ENCODE measurements at places on chromosomes 5 and 9.

- DNase-seq, result no peak
Measured at GRCh38 chr9:73146111-73146815, 5.4 kb upstream of the ANXA1 start.

DNA sequence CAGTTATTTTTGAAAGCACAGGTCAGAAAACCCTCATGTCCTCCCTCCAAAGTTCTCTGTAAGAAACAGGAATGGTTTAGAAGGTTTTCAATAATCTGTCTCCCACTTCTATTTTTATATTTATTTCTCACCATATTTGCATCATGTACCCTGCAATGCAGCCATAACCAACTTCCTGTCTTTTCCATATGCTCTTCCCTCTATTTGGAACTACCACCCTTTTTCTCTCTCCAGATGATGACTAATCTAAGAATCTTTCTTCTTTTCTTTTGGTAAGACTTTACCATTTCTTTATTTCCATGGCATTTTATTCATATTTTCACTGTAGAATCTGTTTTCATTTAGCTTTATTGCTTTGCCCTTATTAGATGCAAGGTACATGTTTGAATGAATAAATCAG lies 33.9 kb downstream of the MAN2A1 start:
- no peak for DNase-seq

DNA sequence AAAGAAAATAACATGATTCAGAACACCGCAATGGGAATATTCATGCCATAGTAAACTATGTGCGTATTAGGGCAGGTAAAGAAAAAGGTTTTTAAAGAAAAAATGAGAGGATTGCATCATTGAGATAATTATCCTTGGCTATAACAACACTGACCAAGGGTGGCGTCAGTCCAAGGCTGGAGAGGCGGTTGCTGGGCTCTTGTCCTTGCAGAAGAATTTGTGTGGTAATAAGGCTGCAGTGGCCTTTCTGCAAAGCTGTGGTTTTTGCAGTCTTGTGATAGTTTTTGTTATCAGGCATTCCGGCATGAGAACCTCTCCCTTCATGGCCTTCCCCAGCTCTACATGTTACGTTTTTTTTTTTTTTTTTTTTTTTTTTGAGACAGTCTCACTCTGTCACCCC lies 14.0 kb downstream of the BOD1 start:
- no peak for DNase-seq

- no peak for DNase-seq
Measured at GRCh38 chr5:72637058-72637457, 129.8 kb upstream of the ZNF366 start.

DNA sequence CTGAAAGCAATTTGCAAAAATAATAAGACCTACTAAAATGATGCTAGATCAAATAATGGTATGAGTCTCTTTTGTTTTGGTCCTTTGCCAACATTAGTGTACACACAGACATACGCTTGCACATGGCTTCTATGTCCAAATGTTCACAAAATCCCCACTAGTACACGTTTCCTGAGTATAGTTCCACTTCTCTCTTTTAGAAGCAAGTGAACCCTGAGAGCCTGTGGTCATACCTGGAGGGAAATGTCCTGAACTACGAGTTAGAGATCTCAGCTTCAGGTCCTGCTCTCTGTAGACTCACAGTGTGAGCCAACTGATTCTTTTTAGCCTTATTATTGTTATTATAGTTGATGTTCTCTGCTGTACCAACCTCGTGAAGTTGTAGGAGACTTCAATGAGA lies 47.3 kb upstream of the ACTBL2 start:
- DNase-seq, result no peak

- DNase-seq, result no peak
Measured at GRCh38 chr5:159903131-159903530, 13.2 kb upstream of the ADRA1B start.

- DNase-seq, result peak; percentile 5
Measured at GRCh38 chr9:134908524-134909309, 9.0 kb downstream of the FCN1 start.

DNA sequence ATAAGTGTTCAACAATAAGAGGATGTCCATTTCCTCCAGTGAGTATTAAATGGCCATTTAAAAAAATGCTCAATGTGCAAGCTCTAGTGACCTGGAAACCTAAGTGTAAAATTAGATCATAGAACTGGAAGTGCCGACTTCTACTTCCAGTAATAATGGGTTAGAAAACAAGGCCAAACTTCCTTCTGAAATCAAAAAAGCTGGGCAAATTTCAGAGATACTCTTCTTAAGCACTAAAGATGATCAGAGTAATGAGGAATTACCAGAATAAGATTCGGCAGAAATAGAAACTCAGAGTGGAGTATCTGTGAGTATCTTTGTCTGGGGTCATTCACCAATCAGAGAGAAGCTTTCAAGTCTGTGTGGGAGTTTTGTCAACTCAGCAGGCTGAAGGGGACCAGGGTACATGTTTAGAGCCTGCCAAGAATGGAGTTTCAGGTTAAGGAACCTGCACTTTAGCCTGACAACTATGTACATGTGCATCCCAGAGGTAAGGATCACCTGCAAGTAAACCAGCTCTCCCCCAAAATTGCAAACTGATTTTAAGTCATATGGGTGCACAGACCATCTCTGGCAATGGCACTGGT lies 17.1 kb downstream of the FCN2 start:
- DNase-seq, result no peak

DNA sequence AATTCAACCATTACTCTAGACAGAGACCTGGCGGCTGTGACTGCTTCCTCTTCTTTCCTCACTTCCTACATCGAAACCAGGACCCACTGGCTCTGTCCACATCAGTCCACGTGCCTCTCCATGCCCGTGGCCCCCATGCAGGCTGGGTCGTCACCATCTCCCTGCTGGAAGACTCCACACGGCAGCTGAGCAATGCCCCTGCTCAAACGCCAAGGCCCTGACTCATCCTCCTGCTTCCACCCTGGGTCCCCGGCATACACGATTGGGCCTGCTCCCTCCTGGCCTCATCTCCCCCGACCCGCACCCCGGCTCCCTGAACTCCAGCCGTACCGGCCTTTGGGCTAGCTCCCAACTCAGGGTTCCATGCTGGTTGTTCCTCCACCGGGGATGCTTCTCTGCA lies 67.2 kb upstream of the IER5L start:
- peak; percentile 17 for DNase-seq

DNA sequence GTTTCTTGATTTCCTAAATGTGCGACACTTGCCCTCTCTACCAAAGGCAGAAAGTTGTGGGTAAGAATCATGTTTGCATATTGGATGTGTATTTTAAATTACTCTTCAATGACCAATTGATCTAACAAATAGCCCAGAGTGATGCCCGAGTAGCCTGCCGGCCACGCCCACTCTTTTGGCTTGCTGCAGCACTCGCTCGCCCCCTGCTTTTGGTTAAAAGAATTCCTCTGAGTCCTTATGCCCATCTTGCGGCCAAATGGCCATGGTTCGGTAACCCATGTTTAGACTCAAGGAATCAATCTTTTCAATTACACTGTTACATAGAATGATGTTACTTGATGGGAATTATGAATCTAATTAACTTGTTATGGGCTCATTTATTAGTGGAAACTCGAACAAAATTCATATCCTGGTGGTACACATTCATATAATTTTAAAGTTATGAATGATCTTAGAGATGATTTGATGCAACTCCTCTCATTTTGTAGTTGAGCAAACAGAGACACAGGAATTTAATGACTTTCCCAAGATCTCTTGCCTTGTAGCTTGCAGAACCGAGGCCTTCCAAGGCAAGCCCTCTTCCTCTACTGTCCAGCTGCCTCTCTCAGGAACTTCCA lies 36.5 kb downstream of the PPIC start:
- no peak for DNase-seq

GRCh38 chr9:35374436-35374835 lies 115.5 kb upstream of the RUSC2 start:
- DNase-seq, result no peak

GRCh38 chr9:77237896-77238295 lies 60.6 kb downstream of the VPS13A start:
- DNase-seq, result no peak

GRCh38 chr9:5569891-5570290 lies 59.0 kb upstream of the RIC1 start:
- DNase-seq, result no peak

DNA sequence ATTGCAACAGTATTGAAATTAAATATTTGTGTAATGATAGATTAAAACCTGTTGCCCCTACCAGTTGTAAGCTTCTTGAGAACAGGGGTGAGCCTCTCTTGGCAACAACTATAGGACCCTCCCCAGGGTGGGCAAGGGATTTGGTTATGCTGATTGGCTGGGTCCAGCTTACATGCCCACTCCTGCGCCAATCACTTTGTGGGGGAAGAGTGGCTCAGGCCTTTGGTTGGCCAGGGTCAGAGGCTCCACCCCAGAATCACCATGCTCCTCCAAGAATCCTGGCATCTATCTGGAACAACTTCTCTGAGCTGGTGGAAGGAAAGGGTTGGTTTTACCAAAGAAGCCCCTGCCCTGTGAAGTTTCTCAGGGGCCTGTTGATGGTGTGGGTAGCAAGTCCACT lies 8.6 kb upstream of the PITX1 start:
- DNase-seq, result no peak

DNA sequence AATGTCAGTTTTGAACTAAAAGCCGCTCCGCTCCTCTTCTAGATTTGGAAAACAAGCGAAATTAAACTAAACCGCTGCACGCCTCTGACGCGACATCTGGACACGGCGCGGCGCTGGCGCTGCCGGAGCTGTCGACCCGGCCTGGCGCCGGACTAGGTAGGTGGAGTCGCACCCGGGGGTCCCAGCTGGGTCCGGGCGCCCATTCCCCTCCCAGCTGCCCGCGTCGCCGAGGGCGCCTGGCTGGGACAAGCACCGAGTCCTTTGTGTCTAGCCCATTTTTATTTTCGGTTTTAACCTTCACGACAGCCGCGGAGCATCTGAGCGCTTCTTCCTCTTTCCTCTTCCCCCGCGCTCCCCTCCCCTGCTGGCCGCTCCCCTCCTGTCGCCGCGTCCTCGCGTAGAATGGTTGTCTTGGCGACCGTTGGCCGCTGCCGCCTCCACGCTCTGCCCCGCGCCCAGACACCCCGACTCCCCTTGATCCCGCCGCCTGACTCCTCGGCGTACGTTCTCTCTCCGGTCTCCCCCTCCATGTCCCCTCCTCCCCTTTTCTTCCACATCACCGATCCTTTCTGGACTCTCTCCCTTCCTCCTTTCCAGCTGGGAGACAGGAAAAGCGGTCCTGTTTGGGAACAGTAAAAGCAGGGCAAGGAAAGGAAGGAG lies 545 bp downstream of the CDKN2B-AS1 start:
- DNase-seq, result peak; percentile 78

DNA sequence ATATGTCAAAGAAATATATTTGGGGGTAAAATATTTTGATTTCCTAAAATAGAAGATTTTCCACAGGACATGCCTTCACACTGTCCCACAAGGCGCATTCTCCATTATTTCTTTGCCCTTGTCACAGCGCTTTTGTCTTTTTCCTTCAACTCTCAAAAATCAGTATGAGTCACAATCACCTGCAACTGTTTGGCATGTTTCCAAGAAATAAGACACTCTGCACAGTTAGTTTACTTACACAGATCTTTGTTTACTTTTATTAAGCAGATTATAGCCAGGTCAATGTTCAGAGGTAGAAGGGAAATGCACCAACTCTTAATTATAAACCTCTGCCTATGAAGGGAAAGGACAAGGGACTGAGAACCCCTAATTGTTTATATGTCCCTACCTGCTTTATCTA lies 9.5 kb downstream of the CEMIP2 start:
- no peak for DNase-seq

DNA sequence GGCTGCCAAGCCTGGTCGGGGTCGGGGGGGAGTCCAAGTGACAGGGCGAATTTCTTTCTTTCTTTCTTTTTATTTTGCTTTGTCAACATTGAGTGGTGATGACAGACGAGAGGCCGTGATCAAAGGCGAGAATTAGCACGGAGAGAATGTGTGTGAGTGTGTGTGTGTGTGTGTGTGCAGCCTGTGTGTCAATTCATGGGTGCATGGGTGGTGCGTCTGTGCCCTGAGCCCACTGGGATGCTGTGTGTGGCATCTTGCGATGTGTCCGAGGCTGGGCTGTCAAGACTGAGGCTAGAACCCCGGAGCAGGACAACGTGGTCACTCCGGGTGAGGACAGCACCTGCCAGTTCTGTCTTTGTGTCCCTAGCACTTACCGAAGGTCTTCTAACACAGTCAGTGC lies 4.7 kb upstream of the FIBCD1 start:
- DNase-seq, result no peak

- no peak for DNase-seq
Measured at GRCh38 chr9:82681809-82682208, 381.1 kb downstream of the RASEF start.

DNA sequence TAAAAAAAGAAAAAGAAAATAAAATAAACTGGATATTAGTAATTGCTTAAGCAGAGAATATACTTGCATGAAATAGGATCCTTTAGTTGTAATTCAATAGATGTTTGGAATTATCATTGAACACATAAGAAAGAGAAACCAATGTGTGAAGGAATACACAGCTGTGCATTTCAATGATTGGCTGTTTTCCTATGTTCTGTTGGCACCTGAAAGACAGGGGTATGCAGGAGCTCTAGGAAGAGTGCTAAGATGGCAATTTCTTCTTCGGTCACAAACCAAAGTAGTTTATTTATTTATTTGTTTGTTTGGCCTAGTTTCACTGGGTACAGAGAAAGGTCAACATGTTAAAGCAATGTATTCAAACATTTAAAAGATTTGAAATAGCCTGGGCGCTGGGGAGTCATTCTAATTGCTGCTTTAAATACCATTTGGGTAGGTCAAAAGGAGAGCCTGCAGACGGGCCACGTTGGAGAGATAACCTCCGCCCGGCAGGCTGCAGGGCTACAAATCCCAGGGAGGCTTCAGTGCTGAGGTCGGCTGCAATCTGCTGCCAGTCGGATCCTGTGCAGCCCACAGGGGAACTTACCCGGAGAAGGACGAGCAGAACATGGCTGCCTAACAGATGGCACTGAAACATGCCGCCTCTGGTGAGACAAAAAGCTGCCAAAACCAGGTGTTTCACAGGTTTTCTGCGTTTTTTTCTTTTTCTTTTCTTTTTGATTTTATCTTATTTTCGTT lies 154.2 kb upstream of the TYRP1 start:
- DNase-seq, result no peak

DNA sequence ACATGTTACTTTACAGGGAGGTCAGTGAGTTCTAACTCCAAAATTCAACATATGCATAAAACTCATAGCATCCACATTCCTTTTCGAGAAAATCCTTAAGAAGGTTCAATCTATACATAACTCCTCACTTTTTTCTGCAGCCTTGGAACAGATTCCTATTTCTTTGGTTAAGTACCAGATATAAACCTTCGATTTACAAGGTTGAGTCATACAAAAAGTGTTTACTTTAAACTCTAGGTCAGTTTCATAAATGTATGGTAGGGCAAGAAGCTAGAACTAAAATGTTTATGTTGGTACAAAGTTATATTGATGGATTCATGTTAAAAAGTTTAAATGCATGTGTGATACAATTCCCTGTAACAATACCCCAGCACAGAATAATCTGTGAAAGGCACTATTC lies 19.4 kb downstream of the CDKN2AIPNL start:
- no peak for DNase-seq

- DNase-seq, result no peak
Measured at GRCh38 chr5:120091376-120091948, 372.6 kb upstream of the PRR16 start.

Measured in femur (tissue), 1 donor.